ENCODE measurements at places on chromosomes 3 and 15. TPM values are rescaled to one million over a fixed set of nuclear protein-coding genes. Genes with fewer than 3 reads are reported as not detected.

CACNA2D3 gene
- 6.2 TPM for polyA plus RNA-seq

SAMD7 gene
- not detected for polyA plus RNA-seq

SOX2 gene
- 7.0 TPM for polyA plus RNA-seq

KIF7 gene
- 0.85 TPM for polyA plus RNA-seq

EOMES gene
- polyA plus RNA-seq = 0.52 TPM

NEK11 gene
- polyA plus RNA-seq = 20.7 TPM
